Right renal cortex interstitium (tissue), 3 donors: ENCODE measurements at places on chromosomes 13 and 19. TPM values are rescaled to one million over a fixed set of nuclear protein-coding genes. Genes with fewer than 3 reads are reported as not detected.

DNA sequence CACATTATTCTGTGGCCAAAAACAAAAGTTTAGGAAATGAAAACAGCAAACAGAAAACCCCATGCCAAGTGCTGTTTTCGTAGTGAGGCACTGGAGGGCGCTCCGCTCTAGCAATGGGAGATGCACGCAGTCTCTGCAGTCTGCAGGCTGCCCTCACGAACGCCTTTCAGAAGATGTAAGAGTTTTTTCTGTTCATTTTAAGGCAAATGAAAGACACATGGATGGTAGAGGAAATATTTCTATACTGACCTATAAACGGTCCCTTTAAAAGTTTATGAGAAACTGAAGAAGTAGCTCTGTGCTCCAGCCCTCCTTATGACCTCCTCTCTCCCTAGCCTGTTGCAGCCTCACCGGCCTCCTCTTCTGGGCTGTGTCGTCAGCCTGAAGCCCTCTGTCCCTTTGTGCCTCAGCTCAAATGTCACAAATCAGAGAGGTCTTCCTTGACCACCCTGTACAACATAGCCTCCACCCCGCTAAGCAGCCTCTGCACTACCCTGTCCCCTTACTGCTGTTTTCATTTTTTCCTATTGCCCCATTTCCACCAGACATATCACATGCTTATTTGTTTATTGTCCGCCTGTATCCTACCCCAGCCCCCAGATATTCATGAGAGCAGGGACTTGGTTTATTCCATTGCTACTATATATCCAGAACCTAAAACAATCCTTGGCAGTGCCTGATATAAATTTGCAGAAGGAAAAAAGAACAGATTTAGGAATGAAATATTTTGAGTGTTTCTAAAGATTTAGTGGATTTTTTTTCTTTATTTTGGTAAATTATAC lies 116.4 kb downstream of the TM9SF2 start:
- no peak for DNase-seq

- no peak for DNase-seq
These were observed 11.0 kb downstream of the MAN2B1 start for GRCh38 chr19:12655546-12655945.

DNA sequence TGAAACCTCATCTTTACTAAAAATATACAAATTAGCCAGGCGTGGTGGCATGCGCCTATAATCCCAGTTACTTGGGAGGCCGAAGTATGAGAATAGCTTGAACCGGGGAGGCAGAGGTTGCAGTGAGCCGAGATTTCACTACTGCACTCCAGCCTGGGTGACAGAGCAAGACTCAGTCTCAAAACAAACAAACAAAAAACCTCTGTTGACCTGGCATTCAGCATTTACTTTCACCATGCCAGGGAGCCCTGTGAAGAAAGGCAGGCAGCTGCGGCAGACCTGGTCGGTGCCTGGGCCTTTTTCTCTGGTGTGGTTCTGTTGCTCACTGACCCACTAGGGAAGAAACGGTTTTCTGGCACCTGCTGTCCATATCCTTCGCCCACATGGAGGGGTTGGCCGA lies 49.8 kb downstream of the DNM2 start:
- DNase-seq: no peak

GRCh38 chr13:21691500-21691899 lies 20.6 kb downstream of the FGF9 start:
- no peak for DNase-seq

DNA sequence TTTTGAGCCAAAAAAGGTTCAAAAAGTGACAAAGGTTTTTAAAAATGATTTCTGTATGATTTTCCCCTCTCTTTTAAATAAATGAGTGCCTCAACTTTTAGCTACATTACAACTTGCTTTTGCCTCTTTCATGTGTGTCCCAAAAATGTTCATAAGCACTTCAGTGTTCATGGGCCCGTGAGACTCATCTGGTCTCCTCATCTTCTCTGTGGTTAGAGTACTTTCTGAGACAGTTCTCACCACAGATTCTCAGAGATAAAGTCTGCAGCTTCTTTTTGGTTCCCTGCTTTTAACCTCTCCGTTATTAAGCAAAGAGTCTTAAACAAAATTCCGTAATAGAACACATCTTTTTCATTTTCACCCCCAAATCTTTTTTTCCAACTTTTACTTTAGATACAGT lies 156.9 kb downstream of the DLEU7 start:
- no peak for DNase-seq

- no peak for DNase-seq
These were observed 9.0 kb upstream of the SOX1 start for GRCh38 chr13:112057736-112058518.

DNA sequence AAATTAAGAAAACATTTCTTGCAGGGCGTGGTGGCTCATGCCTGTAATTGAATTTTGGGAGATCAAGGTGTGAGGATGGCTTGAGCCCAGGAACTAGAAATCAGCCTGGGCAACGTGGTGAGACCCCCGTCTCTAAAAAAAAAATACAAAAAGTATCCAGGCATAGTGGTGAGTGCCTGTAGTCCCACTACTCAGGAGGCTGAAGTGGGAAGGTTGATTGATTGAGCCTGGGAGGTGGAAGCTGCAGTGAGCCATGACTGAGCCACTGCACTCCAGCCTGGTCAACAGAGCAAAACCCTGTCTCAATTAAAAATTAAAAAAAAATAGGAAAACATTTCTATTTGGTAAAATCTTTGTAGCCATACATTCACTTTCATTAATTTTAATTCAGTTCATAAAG lies 526.5 kb downstream of the PCDH9 start:
- DNase-seq: no peak

- no peak for DNase-seq
These were observed 35.6 kb upstream of the TFDP1 start for GRCh38 chr13:113548778-113549621.

DNA sequence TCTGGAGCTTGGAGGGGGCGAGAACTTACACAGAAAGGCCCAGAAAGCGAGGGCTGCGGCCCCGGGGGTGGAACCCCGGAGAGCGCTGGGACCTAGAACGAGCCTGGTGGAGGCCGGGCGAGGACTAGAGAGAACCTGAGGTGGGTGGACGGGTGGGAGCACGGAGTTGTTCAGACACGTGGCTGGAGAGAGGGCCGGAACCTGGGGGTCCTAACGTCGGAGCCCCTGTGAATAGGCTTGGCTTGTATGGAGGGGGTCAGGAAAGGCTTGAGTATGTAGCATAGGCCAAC lies 383 bp downstream of the ZNF581 start:
- no peak for DNase-seq

DNA sequence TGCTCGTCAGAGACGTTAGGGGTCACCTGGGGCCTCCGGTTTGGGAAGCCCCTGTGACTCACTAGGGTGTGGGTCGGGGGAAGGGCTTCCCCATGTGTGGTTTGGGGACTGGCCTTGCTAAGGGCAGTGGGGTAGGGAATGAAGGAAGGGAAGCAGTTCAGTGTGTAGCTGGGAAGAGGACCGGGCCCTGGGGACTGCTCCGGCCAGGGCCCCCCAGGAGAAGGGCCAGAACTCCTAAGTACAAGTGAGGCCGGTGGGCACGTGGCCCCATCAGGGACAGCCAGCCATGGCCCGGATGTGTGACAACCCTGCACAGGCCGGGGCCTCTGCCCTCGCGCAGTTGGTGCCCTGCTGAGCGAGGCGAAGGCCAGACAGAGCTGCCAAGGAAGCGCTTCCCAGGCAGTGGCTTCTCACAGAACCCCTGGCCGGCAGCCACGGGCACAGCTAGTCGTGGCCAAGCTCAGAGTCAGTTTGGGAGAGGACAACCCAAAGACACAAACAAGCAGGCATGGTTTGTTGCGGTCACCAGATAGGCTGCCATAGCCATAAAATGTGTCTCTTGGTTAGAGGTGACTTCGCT lies 25.7 kb downstream of the TEX29 start:
- DNase-seq: no peak

DNA sequence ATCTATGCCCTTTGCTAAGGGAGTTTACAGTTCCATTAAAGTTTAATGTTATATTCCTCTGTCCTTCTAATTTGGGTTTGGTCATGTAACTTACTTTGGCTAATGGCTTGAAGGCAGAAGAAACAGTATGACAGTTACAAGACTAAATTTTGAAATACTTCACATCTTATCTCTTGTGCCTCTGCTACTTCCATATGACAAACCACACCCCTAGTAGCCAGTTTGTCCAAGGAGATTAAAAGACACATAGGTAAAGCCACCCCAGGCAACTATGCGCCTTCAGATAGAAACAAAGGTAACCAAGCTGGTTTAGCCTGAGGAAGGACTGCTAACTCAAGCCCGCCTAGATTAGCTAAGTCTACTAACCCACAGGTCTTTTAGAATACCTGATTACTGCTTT lies 273.4 kb upstream of the MIR17HG start:
- no peak for DNase-seq

GRCh38 chr13:23790577-23791170 lies 98.5 kb downstream of the MIPEP start:
- DNase-seq: no peak

GRCh38 chr19:31154021-31154420 lies 195.2 kb downstream of the TSHZ3 start:
- no peak for DNase-seq

DNA sequence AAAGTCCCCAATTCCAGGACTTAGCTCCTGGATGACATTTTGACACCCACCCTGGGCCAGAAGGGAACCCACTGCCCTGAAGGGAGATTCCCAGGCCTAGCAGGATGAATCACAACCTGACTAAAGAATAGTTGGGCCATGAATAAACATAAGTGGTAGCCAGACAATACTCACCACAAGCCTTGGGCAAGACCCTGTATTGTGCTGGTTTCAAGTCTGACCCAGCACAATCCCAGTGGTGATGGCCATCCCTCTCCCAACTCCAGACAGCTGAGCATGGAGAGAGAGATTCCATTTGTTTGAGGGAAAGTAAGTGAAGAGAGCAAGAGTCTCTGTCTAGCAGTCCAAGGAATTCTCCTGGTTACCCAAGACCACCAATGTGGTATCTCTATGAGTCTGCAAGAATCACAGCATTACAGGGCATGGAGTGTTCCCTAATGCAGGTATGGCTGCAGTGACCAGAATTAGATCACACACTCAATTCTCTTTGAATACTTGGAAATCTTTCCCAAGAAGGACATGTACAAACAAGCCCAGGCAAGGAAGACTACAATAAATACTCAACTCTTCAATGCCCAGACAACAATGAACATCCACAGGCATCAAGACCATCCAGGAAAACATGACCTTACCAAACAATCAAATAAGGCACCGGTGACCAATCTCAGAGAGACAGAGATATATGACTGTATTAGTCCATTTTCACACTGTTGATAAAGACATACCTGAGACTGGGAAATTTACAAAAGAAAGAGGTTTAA lies 158.0 kb downstream of the VWA8 start:
- no peak for DNase-seq

- no peak for DNase-seq
These were observed 98.0 kb upstream of the DIAPH3 start for GRCh38 chr13:60261432-60262351.

DNA sequence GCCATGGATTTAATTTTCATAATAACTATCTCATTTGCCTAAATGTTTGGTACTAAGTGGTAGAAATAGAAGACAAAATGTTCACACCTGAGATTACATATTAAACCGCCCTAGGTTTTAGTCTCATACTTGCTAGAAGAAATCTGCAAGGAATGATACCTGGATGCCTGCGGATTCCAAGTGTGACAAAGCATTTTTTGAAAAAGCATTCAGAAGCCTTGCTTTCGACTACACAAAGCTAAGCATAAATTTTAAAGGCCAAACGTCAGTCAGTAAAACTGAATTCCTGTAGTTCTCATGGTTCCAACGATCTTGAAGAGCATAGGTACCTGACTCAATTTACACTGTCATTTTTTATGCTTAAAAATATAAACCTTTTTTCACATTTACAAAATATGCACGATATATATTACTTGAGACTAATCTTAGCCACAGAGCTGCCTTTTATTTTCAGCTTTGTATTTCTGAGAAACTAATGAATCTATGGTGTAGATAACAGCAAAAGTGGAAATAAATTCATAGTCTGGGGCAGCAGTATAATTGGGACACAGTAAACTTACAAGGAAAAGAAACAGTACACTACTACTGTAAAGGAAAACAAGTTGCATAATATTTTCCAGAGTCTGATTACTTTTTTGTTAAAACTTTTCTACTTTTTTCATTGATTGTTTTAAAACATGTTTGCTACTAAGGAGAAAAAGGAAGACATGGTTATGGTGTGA lies 1.2 kb upstream of the LRRC63 start:
- no peak for DNase-seq

GRCh38 chr19:44732235-44733014 lies 16.1 kb upstream of the BCL3 start:
- DNase-seq: no peak

DNA sequence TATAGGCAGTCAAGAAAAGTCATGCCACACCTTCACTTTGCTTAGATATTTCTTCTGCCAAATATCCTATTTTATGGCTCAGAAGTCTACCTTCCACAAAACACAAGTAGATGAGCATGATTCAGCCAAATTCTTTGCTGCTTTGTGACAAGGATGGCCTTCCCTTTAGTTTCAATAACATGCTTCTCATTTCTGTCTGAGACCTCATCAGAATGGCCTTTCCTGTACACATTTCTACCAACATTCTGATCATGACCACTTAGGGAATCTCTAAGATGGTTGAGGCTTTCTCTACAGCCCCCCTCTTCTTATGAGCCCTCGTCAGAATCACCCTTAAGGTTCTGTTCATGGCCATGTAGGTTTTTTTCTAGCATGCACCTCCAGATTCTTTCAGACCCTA lies 96.2 kb downstream of the COL4A2 start:
- DNase-seq: no peak

GRCh38 chr13:91714855-91715254 lies 316.4 kb downstream of the GPC5 start:
- DNase-seq: no peak

DNA sequence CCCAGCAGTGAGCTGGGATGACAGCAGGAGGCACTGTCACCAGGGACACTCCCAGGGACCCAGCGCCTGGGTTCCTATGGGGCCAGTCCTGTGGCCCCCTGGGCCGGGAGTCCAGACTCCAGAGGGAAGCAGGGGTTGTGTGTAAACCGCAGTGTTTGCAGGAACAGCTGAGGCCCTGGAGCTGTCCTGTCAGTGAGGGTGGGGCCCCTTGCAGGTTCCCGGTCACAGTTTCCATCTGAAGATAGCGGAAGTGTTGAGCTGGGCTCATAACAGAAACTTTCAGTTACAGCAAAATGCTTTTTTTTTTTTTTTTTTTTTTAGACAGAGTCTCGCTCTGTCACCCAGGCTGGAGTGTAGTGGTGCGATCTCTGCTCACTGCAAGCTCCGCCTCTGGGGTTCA lies 17.7 kb upstream of the CSNK1G2 start:
- no peak for DNase-seq

- no peak for DNase-seq
These were observed 1121.9 kb upstream of the PCDH20 start for GRCh38 chr13:62537593-62537992.

- no peak for DNase-seq
These were observed 42.9 kb upstream of the KLF2 start for GRCh38 chr19:16281743-16282142.

DNA sequence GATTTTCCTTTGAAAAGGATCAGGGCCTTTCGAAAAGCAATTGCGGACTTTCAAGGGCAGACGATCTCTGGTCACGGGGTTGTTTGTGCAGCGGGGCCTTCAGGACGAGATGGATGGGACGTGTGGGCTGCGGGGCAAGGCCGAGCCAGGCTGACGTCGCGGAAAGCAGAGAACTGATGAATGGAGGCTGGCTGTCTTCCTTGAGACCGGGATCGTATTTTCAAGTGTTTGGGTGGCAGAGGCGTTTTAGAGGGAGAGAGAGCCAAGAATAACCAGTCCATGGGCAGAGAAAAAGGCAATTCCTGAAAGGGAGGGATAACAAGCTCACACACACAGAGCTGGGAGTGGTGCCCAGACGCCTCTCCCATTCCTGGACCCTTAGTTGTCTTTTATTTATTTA lies 138.9 kb upstream of the USP29 start:
- DNase-seq: no peak

SYDE1 gene
- polyA plus RNA-seq: 14.4 TPM

TNFRSF19 gene
- polyA plus RNA-seq: 55.2 TPM

TEX26 gene
- 1.2 TPM for polyA plus RNA-seq

ZNF486 gene
- 19.4 TPM for polyA plus RNA-seq

MARCHF2 gene
- polyA plus RNA-seq: 13.4 TPM
